ENCODE measurements at places on chromosomes 12 and 14.

GRCh38 chr12:50256761-50257160, 26.6 kb downstream of the LIMA1 start:
- DNase-seq: no peak

DNA sequence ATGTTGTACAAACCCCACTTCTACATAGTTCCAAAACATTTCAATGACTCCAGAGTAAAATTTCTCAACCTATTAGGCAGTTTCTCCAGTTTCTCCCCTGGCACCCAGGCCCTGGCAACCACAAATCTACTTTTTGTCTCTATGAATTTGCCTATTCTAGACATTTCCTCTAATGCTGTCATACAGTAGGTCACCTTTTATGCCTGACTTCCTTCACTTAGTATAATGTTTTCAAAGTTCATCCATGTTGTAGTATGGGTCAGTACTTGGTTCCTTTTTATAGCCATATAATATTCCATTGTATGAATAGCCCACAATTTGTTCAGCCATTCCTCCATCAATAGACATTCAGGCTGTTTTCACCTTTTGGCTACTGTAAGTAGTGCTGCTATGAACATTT, 67.0 kb downstream of the SPRING1 start:
- no peak for DNase-seq

- DNase-seq: no peak
Measured at GRCh38 chr12:49236423-49236822, 28.5 kb upstream of the TUBA1C start.

DNA sequence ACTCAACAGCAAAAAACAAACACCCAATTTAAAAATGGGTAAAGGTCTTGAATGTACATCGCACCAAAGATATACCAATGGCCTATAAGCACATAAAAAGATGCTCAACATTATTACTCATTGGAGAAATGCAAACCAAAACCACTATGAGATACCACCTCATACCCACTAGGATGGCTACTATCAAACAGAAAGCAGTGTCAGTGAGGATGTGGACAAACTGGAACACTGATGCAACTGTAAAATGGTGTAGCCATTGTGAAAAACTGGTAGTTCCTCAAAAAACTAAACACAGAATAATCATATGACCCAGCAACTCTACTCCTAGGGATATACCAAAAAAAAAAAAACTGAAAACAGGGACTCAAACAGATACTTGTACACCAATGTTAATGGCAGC, 49.3 kb downstream of the CDK17 start:
- DNase-seq: no peak

GRCh38 chr14:32075672-32076277, 1.3 kb upstream of the ARHGAP5 start:
- DNase-seq: no peak

- no peak for DNase-seq
Measured at GRCh38 chr14:60195179-60195810, 30.1 kb upstream of the DHRS7 start.

GRCh38 chr12:39294715-39295114, 148.2 kb downstream of the KIF21A start:
- no peak for DNase-seq

GRCh38 chr12:63965936-63966605, 121.6 kb downstream of the SRGAP1 start:
- no peak for DNase-seq

GRCh38 chr12:52870361-52871290, 21.8 kb upstream of the KRT78 start:
- DNase-seq: peak; percentile 49

DNA sequence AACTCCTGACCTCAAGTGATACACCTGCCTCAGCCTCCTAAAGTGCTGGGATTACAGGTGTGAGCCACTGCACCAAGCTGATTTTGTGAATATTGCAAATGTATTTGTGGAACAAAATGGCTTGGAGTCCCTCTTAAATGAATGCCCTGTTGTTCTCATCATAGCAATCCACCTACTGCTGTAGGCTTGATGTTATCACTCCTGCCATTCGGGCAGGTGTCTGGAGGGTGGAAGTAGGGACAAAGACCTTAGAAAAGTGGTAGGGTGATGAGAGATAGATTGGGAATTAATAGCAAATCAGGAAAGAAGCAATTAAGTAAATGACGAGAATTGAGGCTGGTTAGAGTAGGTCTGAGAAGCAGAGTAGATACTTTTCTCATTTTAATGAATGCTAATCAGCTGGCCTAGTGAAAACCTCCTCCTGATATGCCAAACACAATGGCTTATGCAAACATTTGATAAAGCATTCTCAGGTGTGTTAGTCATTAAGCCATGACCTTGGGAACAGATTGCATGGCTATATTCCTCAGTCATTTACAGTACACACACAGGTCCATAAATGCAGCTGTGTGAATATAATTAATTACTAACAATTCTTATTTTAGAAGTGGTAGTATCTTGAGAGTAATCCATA, 60.5 kb upstream of the USP44 start:
- DNase-seq: no peak

GRCh38 chr12:117329756-117330155, 31.7 kb downstream of the NOS1 start:
- no peak for DNase-seq

GRCh38 chr14:68627868-68628604, 164.8 kb downstream of the ZFP36L1 start:
- no peak for DNase-seq

DNA sequence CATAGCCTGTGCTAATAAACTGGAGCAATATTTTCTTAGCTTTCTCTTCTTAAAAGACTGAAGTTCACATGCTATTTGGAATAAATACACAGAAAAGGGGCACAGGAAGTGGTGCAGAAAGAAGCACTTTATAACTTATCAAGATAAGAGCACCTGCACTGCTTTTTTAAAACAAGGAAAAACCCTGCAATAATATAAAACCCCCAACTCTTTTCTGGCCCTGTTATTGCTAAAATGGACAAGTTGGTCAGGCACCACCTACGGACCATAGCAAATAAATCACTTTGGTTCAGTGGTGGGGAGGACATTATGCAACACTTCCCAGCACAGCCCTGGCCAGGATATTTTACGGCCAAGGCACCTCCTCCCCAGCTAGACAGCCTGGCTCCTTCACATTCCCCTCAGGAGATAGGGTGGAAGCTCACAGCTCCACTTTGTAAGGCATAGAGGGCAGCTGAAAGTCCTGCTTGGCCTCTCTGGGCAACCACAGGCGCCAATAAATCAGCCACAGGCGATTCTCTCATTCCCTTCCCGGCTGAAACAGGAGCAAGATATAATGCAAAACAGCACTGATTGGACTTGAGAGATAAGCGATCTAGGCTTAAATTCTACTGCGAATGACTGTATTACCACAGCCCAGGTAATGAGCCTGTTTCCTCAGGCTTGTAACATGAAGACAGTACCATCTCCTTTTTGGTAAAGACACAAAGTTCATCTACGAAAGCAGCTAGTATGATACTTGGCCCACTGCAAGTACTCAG, 2.0 kb downstream of the ZBTB25 start:
- DNase-seq: no peak

GRCh38 chr12:89389755-89390661, 37.7 kb upstream of the DUSP6 start:
- no peak for DNase-seq

DNA sequence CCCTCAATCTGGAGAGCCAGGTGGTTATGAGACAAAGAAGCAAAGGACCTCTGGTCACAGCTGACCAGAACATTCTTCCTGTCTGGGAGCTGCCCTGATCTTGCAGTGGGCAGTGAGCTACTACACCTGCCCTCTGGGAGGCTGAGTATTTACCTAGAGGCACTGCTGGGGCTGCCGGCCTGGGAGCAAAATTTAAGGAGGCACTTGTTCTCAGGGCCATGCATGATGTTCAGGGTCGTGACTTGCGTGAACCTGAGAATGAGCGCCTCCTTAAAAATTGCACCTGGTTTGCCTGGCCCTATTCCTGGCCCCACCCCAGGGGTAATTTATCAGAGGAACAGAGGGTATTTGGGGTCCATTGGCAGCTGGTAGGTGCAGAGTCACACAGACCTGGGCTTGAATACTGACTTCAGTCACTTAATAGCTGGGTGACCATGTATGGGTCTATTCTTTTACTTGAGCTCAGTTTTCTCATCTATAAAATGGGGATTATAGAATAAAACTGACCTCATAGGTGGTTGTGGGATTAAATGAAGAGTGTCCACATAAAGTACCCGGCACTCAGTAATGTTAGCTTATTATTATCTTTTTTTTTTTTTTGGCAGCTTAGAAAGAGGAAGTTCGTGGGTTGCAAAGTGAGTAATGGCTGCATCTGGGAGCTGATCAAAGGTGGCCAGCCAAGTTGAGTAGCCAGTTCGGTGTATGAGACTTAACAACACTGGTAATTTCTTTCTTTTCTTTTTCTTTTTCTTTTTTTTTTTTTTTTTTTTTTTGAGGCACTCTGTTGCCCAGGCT, 107.4 kb upstream of the MED13L start:
- DNase-seq: no peak

- no peak for DNase-seq
Measured at GRCh38 chr12:116050275-116050674, 227.2 kb downstream of the MED13L start.

DNA sequence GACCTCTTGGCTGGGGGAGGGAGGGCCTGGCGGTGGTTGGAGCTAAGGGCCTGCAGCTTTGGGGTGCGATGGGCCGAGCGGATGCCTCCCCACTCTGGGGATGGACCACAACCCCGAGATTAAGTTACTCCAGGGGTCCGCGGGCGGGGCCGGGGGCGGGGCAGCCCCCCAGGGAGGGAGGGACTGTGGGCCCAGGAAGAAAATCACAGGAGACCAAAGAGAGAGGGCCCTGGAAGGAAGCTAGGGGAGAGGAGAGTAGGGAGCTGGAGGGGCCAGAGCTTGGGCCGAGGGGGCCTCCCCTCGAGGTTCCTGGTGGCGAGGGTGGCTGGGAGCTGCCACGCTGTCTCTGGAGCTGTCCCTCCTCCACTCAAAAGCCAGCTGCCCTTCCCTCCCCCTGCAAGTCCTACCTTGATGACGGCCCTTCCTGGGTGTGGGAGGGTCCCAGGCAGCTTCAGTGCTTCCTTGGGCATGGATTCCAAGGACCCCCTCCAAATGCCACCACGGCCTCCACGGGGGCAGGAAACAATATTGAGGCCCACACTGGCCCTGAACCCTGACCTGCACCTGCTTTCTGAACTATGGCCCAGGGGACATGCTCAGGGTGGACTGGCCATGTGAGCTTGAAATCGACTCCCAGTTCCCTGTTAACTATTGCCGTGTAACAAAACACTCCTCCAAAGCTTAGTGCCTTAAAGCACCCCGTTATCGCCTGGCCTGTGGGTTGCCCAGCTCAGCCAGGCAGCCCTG, 610 bp upstream of the NUDT14 start:
- no peak for DNase-seq

DNA sequence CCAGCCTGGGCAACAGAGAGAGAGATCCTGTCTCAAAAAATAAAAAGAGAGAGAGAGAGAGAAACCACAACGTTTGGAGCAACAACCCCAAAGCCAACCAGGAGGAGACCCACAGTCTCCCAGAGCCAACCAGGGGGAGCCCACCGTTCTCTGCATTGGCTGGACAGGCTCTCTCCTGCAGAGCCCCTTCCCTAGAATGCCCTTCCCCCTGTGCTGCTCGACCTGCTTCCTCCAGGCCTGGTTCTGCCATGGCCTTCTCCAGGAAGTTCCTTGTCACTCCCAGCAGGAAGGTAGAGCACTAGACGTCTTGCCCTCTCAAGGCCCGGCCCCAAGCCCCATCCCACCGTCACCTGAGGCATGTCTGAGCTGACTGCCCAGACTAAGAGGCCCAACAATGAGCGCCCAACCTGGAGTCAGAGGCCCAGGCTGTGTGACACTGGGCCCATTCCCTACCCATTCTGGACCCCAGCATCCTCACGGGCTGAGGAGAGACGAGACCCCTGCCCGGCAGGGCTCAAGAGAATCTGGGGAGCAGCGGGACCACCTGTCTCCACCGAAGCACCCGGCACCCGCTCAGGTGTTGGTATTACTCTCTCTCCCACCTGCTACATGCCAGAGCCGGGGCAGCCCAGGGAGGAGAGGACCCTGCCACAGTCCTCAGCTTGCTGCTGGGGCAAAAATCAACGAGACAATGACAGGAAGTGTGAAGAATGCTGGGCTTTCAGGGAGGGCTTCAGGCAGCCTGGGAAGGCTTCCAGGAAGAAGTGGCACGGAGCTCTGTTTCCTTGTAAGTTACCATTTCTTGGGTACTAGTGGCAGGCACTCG, 61.2 kb downstream of the DIO3 start:
- DNase-seq: no peak

DNA sequence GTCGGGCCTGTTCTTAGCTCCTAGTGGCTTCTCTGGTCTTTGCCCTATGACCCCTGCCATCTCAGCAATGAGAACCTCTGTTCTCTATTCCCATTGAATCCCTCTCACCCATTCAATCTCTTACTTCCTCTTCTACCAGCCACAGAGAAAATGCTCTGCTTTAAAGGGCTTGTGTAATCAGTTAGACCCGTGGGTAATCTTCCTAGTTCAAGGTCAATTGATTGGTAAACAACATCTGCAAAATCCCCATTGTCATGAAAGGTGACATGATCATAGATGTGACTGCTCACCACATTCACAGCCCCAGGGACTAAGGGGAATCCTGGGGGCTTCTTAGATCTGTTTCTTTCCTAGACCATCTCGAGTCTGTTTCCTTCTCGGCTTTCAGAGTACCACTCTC, 7.2 kb upstream of the CCDC197 start:
- DNase-seq: no peak

GRCh38 chr14:73758392-73759182, 44.4 kb upstream of the PNMA1 start:
- DNase-seq: no peak

DNA sequence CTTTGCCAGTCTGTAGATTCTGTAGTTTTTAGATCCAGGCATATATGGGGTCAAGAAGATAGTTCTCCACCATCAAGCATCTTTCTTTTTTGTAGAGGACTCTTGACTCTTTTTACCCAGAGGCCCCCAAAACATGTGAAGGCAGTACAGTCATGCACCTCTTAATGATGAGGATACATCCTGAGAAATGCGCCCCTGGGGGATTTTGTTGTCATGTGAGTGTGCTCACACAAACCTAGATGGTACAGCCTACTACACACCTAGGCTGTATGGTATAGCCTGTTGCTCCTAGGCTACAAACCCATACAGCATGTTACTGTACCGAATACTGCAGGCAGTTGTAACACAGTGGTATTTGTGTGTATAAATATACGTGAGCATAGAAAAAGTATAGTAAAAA, 23.0 kb downstream of the EVL start:
- no peak for DNase-seq

GRCh38 chr12:54879579-54879978, 25.3 kb downstream of the MUCL1 start:
- DNase-seq: no peak

DNA sequence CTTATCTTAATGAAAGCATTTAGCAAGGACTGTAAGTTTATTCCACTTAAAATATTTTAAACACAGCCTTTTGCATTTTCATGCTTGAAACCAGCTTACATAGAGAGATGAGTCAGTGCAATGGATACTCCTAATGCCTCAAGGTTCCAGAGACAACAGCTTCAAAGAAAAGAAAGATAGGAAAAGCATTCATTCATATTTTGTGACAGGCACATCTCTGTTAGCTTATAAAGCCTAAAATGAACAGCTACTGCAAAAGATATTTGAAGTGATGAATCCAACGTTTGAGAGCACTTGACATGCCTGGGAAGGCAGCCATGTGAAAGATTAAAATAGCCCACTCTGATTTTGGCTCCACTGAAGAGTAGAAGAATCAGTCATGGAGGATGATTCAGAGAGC, 814.5 kb downstream of the RPS29 start:
- DNase-seq: no peak

All from stimulated activated CD8-positive, alpha-beta memory T cell treated with anti-CD3 and anti-CD28 coated beads, Interleukin-7, amount 100 ng/mL, for 48 hours (primary cell).